Activated CD8-positive, alpha-beta T cell treated with anti-CD3 and anti-CD28 coated beads for 36 hours (primary cell): ENCODE measurements at places on chromosomes 7 and 10.

GRCh38 chr7:107321611-107322010 lies 148.2 kb upstream of the GPR22 start:
- no peak for DNase-seq

- no peak for DNase-seq
Measured at GRCh38 chr10:68251625-68252495, 19.9 kb upstream of the ATOH7 start.

DNA sequence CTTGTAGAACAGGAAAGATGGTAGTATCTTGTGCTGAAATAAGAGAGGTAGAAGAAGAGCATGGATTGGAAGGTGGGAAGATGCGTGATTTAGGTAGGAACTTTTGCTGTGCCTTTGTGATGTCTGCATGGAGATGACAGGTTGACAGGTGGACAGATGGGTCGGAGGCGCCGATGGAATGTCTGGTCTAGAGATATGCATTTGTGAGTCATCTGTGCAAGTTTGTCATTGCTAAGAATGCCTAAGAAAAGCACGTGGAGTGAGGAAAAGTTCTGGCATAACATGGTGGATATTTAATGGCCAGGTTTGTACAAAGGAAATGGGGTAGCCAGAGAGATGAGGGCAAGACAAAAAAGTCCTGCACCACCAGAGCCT lies 76.0 kb upstream of the ARMC3 start:
- no peak for DNase-seq

DNA sequence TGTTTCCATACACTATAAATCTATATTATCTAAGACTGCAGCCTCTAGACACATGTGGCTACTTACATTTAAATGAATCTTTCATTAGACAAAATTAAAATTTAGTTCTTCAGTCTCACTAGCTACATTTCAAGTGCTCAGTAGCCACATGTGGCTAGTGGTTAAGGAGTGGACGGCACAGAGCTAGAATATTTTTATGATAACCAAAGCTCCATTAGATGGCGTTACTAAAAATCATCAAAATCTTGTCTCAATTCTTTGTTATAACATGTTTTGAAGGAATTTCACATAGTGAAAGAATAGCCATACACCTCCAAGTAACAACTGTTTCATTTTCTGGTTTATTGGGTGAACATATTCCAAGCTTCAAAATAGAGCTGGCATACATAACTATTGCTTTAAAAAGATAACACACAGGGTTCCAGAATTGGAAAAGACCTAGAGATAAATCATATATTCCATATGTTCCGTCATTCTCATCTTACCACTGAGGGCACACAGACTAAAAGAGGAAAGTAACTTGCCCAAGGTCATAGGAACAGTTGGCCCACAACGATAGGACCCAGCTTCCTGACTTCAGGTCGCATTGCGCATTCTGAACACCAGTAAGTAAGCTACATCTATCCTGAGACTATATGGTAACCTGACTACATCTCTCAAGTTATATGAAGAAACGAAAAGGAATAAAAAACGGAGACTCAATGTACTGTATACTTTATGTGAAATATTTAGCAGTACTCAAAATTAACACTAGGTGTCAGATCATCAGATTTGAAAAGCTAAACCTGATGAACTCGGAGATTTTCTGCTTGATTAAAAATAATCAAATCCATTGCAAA lies 66.6 kb downstream of the CAV1 start:
- no peak for DNase-seq

- DNase-seq, result no peak
Measured at GRCh38 chr7:147304376-147304775, 1187.8 kb downstream of the CNTNAP2 start.

DNA sequence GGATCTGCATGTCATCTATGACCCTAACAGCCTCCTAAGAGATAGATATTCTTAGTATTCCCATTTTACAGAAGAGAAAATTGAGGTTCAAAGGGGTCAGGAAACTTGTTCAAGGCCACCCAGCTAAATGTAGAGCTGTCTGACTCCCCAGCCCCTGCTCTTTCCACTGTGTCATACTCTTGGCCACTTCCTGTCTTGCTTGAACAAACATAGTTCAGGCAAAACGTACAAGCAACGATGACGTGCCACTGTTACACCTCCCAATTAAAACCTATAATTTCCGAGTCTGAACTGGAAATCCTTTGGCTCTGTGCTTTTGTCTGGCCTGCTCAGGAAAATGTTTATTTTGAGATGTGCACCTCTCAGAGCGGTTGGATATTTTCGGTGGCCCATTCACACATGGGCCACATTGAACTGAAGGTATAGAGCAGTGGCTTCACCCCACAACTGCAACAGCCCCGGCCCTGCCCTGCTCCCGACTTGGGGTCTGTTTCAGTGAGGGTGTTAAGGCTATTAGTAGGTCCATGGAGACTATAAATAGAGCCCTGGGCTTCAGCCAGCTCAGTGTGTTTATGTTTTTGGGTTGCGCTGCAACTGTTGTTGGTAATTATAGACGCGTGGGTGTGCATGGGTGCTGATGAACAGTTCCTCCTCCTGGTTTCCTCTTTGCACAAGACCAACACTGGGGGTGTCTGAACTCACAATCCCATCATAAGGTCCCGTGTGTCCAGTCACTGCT lies 172.3 kb upstream of the ADO start:
- DNase-seq, result peak; percentile 76
